H7 (cell line): ENCODE measurements at places on chromosomes 7 and 10.

DNA sequence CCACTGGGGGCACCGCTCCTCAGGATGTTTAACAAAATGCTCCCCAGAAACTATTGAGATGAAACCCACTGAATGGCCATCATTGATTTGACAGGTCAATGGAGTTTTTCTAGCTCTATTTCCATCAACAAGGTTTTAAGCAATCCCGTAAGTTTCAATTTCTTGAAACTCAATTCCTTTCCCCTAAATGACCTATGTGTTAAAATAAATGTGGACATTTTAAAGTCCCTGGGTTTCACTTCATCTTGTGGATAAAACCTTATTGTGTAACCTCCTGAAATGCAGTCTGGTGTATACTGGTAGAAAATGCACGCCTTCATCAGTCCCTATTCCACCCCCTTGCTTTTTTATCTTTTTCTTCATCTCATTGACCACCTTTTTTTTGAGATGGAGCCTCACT is 8.9 kb upstream of the C7orf33 start:
- DNase-seq = no peak

DNA sequence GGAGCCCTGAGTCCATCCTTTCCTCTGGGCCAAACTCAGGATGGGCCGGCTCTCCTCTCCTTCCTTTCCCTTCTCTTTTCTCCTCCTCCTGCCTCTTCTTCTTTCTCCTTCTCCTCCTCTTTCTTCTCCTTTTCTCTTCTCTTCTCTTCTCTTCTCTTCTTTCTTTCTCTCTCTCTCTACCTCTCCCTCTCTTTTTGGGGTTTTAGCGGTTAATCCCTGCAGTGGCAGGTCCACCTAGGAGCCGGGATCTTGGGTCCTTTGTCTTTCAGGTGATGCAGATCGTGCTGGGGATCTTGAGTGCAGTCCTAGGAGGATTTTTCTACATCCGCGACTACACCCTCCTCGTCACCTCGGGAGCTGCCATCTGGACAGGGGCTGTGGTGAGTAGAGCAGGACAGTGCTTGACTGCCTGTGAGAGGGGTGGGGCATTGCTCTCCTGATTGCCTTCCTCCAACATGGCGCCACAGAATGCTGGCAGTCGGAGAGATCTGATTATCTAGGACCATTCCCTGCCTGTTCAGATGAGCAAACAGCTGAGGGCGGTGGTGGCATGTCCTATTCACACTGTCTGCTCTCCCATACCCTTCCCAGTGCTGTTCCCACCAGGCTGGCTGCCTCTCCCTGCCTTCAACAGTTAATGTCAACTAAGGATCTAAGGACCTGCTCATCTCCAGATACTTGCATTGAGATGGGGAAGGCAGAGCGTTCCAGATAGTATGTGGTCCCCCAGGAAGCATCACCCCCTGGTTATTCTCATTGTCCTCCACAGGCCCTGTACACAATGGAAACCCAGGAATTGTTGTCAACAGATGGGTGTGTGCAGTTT is 1.6 kb downstream of the TMEM176A start:
- no peak for DNase-seq

GRCh38 chr10:7277432-7277831 is 133.4 kb downstream of the SFMBT2 start:
- no peak for DNase-seq

- no peak for DNase-seq
Observed at GRCh38 chr7:91995391-91996105, 54.9 kb downstream of the AKAP9 start.

DNA sequence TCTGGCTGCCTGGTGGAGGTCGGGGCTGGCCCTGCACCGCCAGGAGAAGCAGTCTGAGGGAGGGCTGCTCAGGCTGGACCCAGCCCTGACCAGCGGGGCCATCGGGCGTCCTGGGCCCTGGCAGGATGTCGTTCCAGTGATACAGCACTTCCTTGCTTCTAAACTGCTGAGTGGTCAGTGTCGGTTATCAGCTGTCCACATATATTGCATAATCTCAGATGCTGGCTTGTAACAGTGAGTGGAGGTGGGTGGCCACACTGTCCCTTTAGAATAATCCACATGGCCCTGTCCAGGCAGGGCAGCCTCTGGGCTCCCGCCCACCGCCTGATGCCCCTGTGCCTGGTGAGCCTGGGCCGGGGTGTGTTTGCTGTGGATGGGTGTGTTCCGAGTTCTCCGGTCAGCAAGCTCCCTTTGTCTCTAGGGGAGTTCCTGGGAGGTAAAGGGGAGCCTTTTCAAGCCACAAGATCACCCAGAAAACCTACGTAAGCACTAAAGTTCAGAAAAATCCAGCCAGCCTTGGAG is 86.1 kb downstream of the LHPP start:
- DNase-seq = peak; percentile 61

GRCh38 chr10:68489919-68490318 is 18.1 kb upstream of the DNA2 start:
- DNase-seq = no peak

DNA sequence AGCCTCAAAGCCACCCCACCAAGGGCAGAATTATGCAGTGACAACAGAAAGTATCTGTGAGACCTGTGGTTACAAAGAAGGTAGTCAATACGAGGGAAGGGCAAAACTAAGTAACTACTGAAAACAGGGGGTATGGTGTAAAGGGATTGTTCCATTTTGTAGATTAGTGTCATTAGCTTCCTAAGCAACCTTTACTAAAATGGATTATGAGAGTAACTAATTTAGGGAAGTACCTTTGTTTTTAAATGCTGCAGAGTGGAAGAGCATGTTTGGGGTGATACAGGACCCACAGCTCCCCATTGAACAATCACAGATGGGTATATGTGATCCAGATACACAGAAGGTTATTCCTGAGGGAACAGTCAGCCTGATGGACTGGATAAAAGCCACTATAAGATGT is 51.3 kb upstream of the TAC1 start:
- DNase-seq = no peak

- DNase-seq = no peak
Observed at GRCh38 chr7:66634816-66635215, 6.1 kb downstream of the KCTD7 start.

DNA sequence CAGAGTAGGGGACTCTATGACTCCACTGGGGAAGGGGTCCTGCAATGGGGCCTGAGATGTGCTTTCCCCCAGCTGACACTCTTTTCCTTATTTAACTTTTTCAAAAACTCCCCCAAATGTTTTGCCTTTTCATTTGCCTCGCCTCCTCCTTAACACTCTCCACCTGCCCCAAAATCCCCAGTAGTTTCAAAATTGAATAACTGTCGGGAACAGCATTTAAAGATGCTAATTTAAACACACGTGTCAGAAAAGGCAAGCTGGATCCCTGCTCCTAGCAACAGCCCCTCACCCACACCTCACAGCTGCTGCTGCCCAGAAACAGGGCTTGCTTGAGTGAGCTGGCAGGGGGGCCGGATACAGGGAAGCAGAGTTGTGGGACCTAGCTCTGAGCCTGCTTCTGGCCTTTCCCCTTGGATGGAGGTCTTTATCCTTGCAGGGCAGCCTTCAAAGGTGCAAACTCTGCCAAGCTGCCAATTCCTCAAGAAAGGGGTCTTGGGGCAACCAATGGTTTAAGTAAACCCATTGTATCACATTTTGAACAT is 115.3 kb downstream of the KCNMA1 start:
- DNase-seq = peak; percentile 63

- DNase-seq = no peak
Observed at GRCh38 chr7:137976696-137977095, 25.2 kb downstream of the CREB3L2 start.

DNA sequence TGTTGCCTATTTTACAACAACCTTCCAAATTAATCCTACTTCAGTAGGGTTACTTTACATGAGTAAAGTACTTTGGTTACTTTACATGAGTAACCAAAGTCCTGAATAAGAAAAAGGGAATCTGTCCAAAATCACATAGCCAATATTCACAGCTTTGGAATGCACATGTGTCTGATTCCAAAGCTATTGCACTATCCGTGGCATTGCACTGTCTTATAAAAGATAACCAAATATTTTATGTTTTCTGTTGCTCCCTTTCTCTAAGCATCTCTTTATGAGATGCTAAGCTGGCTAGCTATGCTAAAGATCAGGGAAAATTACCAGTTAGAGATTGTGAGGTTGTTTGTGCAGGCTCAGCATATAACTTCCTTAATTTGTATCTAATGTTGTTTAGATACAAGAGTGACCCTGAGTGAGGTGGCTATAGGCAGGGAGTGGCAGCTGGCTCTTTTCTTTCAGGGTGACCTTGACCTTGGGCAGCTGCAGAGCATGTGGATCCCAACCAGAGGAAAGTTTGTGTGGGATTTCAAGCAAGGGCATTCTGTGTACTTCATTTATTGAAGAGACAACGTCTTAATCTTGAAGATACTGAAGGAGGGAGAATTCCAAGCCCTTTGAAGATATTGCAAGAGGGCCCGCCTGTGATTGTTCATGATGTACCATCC is 366.1 kb upstream of the ANKRD30A start:
- DNase-seq = no peak

- DNase-seq = no peak
Observed at GRCh38 chr10:24575481-24576002, 148.1 kb downstream of the ARHGAP21 start.

DNA sequence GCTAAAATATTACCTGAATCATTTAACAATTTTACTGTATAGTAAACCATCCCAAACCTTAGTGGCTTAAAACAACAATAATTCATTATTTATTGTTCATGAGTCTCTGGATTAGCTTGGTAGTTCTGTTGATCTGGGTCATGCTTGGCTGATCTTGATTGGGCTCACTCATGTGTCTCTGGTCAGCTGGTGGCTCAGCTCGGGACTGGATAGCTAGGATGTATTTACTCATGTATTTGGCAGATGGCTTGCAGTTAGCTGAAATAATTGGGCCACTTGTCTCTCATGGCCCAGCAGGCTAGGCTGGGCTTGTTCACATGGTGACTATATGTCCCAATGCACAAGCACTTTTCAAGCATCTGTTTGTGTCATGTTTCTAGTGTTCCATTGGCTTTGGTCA is 262.8 kb downstream of the BBS9 start:
- no peak for DNase-seq

GRCh38 chr7:44794331-44794730 is 2.1 kb upstream of the PPIA start:
- DNase-seq = no peak

- DNase-seq = no peak
Observed at GRCh38 chr7:131501422-131501821, 55.0 kb downstream of the PODXL start.

GRCh38 chr10:125989791-125990190 is 93.4 kb downstream of the FANK1 start:
- DNase-seq = no peak

GRCh38 chr10:74380795-74381194 is 229.8 kb downstream of the ADK start:
- DNase-seq = no peak

- no peak for DNase-seq
Observed at GRCh38 chr10:112286837-112287818, 3.9 kb downstream of the TECTB start.
